ENCODE measurements at places on chromosomes 12 and 14.

- DNase-seq, result no peak
Measured at GRCh38 chr14:102732924-102733323, 44.3 kb upstream of the TRAF3 start.

DNA sequence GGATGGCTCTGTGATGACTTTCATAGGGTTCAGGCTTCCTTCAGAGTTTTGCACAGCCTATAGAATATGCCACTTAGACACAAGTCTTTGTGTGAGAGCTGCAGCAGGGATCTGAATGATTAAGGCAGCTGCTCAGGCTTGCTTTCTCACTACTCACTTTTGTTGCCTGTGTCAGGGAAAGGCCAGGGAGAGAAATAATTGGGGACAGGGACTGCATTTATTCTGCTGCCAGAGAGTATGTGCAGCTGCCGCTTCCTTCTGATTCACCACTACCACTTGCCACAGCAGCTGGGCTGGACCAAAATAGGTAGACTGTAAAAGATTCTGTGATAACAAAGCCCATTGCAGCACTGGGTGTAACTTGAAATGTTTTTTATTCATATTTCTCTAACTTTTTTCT, 49.7 kb downstream of the TRMT5 start:
- DNase-seq, result no peak

DNA sequence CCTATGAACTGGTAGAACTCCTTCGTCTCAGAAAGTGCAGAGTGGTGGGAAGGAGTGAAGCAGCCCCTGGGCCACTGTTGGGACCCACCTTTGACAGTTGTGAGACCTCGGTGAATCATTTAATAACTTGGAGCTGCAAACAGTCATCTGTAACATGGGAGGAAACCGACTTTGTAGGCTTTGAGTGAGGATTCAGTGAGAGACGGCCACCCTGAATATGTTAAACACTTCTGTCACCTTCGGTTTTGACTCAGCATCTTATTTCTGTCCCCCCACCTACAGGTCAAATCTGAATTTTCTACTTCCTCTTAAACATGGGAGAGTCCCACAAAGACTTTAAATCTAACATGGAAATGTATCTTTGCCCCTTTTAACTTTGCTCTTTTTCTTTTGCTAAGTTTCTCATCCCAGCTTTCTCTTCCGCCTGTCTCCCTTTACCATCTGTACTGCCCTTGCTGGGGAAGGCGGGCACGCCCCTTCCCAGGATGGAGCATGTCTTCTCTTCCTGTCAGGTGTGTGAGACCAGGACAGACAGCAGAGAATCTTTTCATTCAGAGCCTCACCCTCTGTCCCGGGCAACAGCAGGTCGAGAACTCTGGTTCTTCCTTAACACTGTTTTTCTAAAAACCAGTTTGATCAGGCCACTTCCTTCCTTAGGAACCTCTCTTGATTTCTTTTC, 37.1 kb downstream of the ZC3H14 start:
- no peak for DNase-seq

- DNase-seq, result peak; percentile 52
Measured at GRCh38 chr14:104795781-104796686, 486 bp upstream of the AKT1 start.

GRCh38 chr12:6041891-6042290, 82.6 kb downstream of the VWF start:
- no peak for DNase-seq

GRCh38 chr12:44847888-44848702, 28.0 kb downstream of the NELL2 start:
- DNase-seq, result no peak

- no peak for DNase-seq
Measured at GRCh38 chr12:46562625-46563225, 190.2 kb upstream of the SLC38A2 start.

- no peak for DNase-seq
Measured at GRCh38 chr12:94404854-94405253, 54.8 kb downstream of the CEP83 start.

- peak; percentile 8 for DNase-seq
Measured at GRCh38 chr14:99035268-99035667, 236.7 kb downstream of the BCL11B start.

DNA sequence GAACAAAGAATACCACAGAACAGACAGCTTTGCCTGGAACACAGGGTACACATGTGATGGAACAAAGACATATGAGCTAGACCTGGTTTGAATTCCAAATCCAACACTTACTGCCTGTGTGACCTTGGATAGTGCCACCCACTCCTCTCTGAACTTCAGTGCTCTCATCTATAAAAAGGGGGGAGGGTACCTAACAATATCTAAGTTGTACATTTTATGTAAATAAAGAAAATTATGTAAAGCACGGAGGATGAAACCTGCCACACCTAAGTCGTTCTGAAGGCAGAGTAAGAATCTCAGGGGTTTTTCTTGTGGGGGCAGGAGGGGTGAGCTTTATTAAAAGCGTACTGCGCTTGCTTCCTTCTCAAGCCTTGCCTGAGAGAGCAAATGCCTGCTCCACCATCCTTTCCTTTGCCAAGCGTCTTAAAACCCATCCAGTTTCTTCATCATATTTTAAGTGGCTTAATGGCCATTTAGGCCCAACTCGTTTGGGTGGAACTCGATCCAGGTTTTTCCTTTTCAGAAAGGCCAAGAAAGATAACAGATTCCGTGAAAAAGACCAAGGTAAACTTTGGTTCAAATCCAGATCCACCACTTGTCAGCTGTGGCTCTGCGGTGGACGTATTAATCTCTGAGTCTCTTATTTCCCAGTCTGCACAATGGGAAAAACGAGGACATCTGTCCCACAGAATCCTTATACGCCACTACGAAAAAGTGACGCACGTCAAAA, 946 bp downstream of the DDX24 start:
- no peak for DNase-seq

- peak; percentile 27 for DNase-seq
Measured at GRCh38 chr12:118052324-118053070, 8.5 kb downstream of the WSB2 start.

DNA sequence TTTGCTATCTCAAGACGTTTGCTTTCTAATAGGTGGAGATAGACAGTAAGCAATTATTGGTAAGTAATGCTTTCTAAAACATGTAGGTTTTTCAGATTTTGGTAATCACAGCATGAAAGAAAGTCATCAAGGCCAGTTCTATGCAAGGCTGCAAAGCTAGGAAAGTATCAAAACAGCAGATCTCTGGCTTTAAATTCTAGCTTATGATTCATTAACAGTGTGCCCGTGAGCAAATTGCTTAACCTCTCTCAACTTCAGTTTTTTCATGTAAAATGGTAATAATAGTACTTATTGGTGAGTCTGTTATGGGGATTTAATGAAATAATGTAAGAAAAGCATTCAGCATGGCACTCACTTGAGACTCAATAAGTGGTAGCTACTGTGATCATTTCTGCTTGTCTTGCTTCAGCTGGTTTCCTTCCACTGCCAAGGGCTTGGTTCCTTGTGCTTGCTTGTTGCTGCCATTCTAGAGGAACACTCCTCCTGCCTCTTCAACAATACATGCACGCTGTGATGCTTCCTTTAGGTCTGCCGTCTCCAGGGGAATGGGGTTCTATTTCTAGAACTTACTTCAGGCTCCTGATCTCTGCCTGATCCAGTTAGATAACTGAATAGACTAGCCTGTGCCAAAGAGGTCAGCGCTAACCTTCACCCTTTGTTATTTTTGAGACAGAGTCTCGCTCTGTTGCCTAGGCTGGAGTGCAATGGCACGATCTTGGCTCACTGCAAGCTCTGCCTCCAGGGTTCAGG, 88.4 kb downstream of the CAND1 start:
- DNase-seq, result no peak

DNA sequence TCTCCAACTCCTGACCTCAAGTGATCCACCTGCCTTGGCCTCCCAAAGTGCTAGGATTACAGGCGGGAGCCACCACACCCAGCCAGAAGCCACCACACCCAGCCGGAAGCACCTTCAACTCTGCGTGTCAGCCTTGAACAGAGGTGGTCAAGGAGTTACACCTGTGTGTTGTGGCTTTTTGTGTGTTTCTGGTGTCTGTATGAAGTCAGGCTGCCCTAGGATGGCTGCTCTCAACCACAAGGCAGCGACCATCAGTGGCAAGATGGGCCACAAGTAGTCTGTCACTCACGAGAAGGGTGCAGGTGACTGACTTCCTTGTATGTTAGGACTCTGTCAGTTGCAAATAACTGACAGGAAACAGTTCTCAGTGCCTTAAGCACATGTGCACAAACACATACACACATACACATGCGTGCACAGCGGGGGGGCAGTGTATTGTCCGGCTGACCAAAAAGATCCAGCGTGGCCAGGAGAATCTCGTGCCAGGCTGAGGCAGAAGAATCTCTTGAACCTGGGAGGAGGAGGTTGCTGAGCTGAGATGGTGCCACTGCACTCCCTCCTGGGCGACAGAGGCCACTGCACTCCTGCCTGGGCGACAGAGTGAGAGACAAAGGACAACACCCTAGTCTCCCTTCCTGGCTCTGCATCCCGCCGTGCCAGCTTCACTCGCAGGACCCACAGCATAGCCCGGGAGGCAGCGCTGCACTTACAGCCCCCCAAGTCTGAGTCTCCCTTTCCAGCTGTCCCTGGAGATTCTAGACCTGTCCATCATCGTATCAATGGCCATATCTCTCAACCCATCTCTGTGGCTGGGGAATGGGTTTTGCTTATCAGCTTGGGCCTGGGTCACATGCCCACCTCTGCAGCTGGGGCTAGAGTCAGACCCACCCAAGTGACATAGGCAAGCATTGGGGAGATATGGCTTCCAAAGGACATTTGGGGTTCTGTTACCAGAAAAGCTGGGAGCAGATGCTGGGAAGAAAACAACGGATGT, 13.7 kb downstream of the P2RX4 start:
- no peak for DNase-seq

GRCh38 chr14:72254937-72255472, 322.8 kb downstream of the RGS6 start:
- no peak for DNase-seq

- DNase-seq, result peak; percentile 61
Measured at GRCh38 chr14:93269341-93270068, 62.4 kb downstream of the UBR7 start.

GRCh38 chr12:98997899-98998298, 352.8 kb downstream of the APAF1 start:
- DNase-seq, result no peak

DNA sequence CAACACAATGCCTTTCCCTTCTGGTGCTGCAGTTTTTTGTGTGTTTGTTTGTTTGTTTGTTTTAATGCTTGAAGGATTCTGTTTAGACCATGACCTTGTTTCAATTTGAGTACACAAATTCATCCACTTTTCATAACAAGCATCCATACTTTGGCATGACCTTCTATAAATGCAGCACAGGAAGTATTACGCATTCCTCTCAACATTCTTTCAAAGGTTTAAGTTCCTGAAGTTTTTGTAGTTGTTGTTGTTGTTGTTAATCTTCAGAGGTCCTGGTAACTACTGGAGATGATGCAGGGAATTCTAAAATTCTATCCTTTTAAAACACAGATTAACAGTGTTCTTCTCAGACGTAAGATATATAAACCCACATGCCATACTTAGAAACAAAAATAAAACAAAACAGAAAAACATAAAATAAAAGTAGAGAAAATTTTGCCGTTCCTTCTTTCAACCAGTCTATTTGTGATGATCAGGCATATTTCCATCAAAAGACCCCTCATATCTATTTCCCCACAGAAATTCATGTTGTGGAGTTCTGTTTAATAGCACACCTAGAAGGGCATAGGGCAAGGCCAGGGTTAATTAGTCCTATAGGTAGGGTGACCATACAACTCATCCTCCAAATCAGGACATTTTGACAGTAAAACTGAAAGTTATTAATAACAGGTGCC, 529.9 kb downstream of the NOVA1 start:
- DNase-seq, result no peak
